ENCODE measurements at places on chromosomes 2 and 18.

GRCh38 chr18:49514577-49514976, 27.5 kb upstream of the C18orf32 start:
- DNase-seq: no peak

GRCh38 chr2:202378001-202378400, 1.9 kb downstream of the BMPR2 start:
- DNase-seq: no peak

GRCh38 chr2:54512663-54513362, 56.7 kb downstream of the SPTBN1 start:
- DNase-seq: no peak

GRCh38 chr2:108594982-108595464, 60.8 kb downstream of the LIMS1 start:
- DNase-seq: no peak

DNA sequence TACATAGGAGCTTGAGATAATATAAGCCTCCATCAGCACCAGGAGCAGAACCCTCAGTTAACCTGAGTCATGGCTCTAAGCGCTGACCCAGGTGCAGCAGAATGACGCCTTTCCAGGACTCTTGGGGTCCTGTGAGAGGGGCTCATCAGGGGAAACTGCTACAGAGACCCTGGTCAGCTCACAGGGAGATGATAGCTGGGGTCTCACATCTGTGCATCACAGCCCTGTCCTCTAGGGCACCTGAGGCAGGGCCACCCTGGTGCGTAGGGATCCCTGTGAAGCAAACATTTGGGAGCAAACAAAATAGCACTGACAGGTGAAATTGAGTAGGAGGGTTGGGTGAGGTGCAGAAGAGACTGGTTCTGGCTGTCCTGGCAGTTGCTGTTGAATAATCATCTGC, 219.2 kb downstream of the SH3RF3 start:
- no peak for DNase-seq

- DNase-seq: no peak
These were observed 57.6 kb downstream of the SLC4A3 start for GRCh38 chr2:219684721-219685689.

GRCh38 chr2:4840791-4841190, 851.4 kb upstream of the SOX11 start:
- DNase-seq: no peak

- DNase-seq: no peak
These were observed 287.7 kb downstream of the NBAS start for GRCh38 chr2:15273452-15273851.

DNA sequence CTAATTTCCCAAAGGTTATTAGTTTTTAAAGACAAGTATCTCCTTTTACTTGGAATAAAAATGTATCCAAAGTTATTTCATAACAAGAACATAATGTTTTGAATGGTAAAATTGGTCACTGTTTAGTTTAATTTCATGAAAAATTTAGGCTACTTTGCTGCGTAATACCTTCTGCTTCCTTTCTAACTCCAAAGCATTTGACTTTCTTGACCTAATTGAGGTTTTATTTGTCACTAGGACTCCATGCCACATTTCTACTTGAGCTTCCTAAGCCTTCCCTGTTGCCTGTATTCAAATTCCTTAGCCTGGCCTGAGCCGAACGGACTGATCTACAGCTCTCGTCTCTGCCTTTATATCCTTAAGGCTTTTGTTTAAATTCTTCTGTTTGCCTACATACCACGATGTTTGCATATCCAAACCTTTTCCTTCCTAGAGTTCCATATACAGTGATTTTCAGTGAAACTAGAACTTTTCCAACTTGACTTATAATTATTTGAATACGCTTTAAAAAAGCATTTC, 25.1 kb downstream of the ARMC9 start:
- DNase-seq: no peak

DNA sequence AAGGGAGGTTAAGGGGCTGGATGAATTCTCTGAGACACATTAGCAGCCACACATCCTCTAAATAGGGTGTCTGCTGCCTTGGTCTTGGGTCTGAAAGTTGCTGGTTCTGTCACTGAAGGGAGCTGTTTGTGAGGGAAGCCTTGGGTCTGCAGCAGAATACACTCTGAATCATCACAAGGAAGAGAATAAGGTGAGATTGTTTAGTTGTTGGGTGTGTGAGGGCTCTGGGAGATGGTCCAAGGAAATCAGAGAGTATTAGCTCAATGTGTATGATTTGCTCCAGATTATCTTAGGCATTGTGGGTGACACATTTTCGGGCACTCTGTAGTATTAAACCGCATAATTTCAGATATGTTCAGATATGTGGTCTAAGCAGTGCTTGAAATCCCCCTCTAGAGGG, 548.5 kb downstream of the SLC4A3 start:
- no peak for DNase-seq

DNA sequence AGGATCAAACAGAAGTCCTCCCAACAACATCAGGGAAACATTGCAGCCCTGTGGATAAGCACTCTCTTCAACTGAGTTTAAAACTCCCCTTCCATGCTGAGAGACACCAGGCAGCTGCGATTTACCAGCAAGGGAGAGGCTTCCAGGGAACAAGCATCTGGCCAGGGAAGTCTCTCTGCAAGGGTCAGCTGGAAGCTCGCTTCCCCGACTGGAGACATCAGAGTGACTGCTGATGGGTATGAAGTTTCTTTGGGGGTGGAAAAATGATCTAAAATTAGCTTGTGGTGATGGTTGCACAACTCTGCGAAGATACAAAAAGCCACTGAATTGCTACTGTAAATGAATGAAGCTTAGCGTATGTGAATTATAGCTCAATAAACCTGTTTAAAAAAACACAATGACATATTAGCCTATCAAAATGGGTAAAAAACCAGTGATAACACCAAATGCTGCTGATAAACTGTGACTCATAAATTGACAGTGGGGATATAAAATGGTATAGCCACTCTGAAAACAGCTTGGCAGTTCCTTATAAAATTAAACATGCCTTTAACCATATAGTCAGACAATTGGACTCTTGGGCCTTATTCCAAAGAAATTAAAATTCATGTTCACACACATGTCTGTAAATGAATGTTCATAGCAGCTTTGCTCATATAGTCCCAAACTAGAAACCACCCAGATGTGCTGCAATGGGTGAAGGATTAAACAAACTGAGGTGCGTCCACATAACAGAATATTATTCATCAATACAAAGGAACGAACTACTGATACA, 1082.0 kb downstream of the SOCS6 start:
- no peak for DNase-seq

- DNase-seq: no peak
These were observed 4.3 kb downstream of the SOX11 start for GRCh38 chr2:5696404-5696944.

GRCh38 chr2:16750175-16750924, 84.7 kb upstream of the CYRIA start:
- no peak for DNase-seq

GRCh38 chr2:104766683-104767082, 87.2 kb upstream of the POU3F3 start:
- no peak for DNase-seq

GRCh38 chr2:136137982-136138381, 20.0 kb upstream of the CXCR4 start:
- no peak for DNase-seq

Data from right forelimb (tissue), 1 donor.